ENCODE measurements at places on chromosomes 4 and X. TPM values are rescaled to one million over a fixed set of nuclear protein-coding genes. Genes with fewer than 3 reads are reported as not detected.

MYOZ2 gene
- total RNA-seq, result 0.35 TPM

GUCY1B1 gene
- total RNA-seq, result 20.5 TPM

ANK2 gene
- 71.2 TPM for total RNA-seq

HSD17B13 gene
- not detected for total RNA-seq

STATH gene
- not detected for total RNA-seq

CORIN gene
- 4.4 TPM for total RNA-seq

LYAR gene
- 9.5 TPM for total RNA-seq

CNGA1 gene
- total RNA-seq, result not detected

DNA sequence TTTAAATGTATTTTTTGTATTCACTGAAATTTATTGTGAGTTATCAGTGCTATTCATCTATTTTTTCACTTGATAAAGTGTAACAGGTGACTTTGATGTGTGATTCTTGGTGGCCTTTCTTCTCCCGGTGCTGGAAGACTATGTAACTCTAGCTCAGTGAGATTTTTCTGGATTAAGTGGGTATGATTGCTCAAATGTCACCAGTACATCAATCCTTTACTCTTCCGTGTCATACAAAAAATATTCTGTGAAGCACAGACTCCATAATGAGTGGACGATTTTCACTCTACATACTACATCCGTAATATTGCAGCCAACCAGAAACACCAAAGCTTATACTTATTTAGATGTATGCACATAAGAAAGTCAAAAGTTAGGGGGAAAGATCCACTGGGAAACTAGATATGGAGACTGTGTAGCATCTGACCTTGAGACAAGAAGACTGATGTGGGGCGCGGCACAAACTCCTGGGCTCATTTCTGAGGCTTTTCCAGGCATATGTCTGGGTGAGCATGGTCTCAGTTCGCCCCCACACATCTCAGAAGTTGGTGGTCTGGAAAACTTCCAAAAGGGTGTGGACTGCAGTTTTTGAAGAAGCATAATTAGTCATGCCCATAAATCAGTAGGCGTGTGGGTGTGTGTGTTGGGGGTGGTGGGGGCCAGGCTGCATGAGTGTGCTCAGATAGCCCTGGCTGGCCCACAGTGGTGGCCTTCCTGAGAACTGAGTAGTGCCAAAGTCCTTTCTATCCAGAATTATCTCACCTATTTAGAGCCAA lies 53.9 kb upstream of the TENM3 start:
- no peak for DNase-seq

DNA sequence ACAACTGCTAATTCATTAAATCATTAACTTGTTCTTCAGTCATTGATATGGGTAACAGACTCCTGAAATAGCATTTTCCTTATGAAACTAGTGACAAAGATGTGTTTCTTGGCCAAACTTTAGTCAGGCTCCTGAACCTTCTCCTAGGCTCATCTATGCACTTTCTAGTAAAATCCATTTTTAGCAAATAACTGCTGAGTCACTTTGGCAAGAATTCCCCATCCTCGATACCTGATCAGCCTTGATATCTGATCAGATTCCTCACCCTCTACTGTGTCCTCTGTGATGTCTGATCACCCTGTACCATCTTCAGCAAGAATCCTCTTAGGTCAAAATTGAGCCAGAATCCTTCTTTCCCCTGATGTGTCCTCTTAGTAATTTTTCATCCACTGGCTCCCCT lies 161.2 kb upstream of the TAPT1 start:
- no peak for DNase-seq

- DNase-seq, result no peak
Measured at GRCh38 chr4:143728166-143728565, 27.7 kb upstream of the FREM3 start.

- no peak for DNase-seq
Measured at GRCh38 chr4:54066718-54067129, 2.3 kb upstream of the CHIC2 start.

GRCh38 chr4:71167083-71167482 lies 171.7 kb upstream of the SLC4A4 start:
- DNase-seq, result no peak

DNA sequence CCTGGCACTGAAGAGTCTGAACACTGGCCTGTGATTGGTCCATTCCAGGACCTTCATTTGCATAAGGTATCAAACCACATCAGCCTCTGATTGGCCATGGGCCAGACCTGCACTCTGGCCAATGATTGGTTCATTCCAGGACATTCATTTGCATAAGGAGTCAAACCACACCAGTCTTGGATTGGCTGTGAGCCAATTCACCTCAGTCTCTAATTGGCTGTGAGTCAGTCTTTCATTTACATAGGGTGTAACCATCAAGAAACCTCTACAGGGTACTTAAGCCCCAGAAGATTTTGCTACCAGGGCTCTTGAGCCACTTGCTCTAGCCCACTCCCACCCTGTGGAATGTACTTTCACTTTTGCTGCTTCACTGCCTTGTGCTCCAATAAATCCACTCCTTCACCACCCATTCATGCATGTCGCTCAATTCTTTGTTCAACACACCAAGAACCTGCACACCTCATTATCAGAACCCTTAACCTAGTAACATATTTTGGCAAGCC lies 14.2 kb upstream of the HERC5 start:
- no peak for DNase-seq

DNA sequence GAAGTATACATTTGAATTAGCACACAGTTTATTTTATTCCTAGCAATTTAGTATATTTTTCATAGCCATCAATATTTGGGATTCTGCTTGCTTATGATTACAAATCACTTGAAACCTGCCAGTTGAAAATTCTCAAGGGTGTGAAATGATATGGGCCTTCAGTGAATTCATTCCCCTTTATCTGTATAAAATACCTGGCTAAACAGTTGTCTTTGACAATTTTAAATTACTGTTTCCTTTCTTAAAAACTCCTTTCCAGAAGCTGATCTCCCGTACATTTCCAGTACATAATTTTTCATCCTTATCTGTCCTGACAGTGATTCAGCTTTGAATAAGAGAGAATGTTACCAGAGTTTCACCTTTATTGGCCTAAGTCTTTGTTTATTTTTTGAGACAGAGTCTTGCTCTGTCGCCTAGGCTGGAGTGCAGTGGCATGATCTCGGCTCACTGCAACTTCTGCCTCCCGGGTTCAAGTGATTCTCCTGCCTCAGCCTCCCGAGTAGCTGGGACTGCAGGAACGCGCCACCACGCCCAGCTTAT lies 13.9 kb downstream of the ATP7A start:
- DNase-seq, result no peak

DNA sequence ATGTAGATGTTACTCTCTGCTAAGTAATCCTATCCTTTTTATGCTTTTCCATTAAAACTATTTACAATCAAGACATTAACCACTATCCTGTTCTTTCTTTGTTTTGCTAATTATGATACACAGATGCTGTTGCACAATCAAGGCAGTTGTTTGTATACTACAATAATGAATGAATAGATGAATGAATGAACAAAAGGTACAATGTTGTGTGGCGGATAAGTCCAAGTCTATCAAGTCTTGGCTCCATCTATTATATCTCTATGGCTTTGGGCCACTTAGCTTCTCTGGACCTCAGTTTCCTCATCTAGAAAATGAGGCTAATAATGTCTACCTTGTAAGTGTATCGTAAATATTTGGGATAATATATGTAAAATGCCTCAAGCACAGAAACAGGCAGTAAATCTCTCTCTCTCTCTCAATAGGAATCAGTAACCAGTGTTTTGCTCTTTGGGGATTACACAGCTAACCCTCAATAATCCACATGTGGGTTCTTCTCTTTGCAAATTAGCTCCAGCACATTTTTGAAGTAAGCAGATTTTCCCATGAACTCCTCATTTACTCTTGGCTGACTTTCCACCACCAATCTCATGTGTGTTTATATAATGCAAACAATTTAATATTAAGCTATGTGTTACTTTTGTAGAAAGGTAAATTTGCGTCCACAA lies 27.8 kb upstream of the TSPAN5 start:
- DNase-seq, result no peak

DNA sequence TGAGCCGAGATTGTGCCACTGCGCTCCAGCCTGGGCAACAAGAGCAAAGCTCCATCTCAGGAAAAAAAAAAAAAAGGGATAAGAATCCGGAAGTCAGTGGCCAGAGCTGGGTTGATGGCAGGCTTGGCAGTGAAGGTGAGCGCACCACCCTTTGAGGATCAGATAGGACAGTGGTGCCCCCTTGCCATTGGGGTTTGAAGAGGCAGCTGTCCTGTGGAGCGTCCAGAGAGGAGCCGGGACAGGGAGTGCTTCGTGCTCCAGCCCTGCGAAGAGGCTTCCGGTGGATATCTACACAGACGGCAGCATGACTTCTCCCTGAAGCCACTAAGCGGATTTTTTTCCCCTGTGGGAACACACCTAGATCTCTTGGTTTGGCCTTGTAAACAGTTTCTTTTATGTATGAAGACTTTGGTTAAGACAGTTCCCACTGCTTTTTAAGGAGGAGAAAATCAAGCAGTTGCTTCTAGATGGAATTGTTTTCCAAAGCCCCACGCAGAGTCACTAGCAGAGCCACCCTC lies 6.5 kb downstream of the TBC1D14 start:
- no peak for DNase-seq

DNA sequence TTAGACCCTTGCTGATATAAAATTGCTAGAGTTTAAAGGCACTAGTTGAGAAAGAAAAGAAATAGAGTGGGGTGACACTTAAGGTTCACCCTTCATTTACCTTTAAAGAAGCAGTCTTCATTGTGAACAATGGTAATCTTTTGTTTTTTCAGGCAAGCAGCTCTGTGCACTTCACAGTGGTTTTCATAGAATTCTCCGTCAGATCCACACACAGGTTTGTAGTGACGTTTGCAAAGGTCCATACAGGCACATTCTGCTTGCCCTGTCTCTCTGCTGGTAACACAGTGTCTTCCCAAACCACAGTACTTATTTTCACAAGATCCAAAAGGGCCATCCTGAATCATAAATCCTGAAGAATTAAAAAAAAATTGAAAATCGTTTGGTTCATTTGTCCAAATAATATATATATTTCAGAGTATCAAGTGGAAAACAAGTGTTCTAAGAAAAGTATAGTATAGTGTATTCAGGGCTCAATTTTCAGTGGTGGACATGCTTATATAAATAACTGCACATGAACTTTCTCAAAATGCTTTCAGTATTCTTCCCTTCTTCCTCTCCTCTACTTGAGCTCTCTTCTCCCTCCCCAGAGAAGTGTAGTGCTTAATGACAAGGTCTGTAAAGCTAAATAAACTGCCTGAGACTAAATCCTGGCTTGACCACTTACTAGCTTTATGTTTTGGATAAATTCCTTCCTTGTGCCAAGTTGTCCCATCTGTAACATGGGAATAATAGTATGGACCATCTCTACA lies 243.3 kb downstream of the FSTL5 start:
- DNase-seq, result no peak

- no peak for DNase-seq
Measured at GRCh38 chrX:122188751-122189150, 995.3 kb upstream of the GRIA3 start.

DNA sequence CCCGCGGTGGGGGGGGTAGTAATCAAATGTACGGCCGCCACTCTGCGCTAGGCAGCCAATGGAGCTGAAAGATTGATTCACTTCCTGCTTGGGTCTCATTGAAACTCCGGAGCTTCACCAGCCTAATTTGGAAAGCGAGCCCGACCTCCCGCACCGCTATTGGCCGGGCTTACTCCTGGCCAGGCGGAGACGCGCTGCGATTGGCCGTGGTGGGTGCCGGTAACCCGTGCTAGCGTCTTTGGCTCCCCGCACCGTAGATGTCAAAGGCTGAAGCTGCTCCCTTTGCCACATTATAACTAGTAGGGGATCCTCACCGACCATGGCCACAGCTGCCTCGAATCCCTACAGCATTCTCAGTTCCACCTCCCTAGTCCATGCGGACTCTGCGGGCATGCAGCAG lies at the start of gene POU3F4:
Gene POU3F4, plus strand, starts transcription at position 285 of the 400 bp plus-strand sequence. Its CDS starts 35 bp downstream, at position 320.
- DNase-seq, result no peak

DNA sequence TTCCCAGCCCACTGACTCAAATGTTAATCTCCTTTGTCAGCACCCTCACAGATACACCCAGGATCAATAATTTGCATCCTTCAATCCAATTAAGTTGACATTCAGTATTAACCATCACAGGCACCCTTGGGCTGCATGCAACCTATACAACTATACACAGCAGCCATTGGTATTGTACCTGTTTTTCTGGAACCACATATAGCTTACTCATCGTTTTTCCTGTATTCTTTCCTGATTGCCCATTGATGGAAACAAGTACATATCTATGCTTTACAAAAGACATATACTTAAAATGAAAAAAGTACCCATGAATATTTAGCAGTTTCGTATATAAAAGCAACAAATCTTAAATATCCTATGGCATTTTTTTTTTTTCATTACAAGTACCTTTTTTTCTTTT lies 3.7 kb upstream of the FOXR2 start:
- no peak for DNase-seq

- DNase-seq, result no peak
Measured at GRCh38 chr4:182904211-182904761, 12.9 kb downstream of the DCTD start.

DNA sequence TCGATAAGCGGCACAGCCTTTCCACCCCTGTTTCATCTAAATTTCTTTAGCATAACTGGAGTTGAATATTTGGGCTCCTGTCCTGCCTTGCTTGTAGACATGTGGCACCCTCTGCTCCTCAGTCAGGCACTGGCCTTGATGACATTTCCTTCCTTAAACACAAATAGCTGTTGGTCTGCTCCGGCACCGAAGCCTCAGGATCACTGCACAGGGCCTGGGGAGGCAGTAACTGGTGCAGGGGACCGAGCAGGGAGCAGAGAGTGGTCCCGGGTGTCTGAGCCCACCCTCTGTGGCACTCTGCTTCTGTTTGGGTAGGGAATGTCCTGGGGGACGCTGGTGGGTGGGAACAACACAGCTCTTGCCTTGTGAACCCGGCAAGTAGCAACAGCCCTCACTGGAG lies 13.6 kb downstream of the RGS12 start:
- DNase-seq, result no peak

- DNase-seq, result no peak
Measured at GRCh38 chr4:182451441-182451840, 208.2 kb downstream of the TENM3 start.

DNA sequence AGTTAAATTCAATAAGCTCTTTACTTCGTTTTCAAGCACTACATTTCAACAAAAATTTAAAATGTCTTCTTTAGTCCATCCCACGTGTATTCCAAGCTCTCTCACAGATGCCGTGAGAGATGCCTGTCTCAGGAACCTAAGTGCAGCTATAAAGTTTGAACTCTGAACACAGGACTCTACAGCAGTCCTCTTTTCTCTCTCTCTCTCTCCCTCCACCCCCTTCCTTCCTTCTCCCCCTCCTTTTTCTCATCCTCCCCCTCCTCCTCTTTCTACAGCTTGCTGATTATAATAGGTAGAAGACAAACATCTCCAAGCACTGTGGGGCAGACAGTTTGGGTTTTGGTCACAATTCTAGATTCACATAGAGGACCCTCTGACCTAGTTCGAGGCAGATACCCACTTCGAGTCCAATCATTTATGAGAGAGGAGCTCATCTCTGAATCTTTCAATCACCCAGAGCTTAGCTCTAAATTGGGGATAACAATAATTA lies 31.5 kb upstream of the DCLK2 start:
- DNase-seq, result no peak

- DNase-seq, result no peak
Measured at GRCh38 chr4:42904986-42905385, 12.5 kb downstream of the GRXCR1 start.

- no peak for DNase-seq
Measured at GRCh38 chrX:53440101-53440500, 5.9 kb upstream of the HSD17B10 start.
